Neural crest cell (in vitro differentiated cells): ENCODE measurements at places on chromosomes 3 and 15. TPM values are rescaled to one million over a fixed set of nuclear protein-coding genes. Genes with fewer than 3 reads are reported as not detected.

NOP10 gene
- 181 and 191 TPM in 2 replicates for total RNA-seq

CCNB2 gene
- total RNA-seq, result 95.3 and 99.2 TPM in 2 replicates

KCNAB1 gene
- 0.18 and 0.79 TPM in 2 replicates for total RNA-seq

- H3K27me3 ChIP-seq, result no peaks in the 10 kb centered on the region
- no peak for DNase-seq
- H3K27ac ChIP-seq, result no peak overlapping the region
- H3K4me1 ChIP-seq, result peaks cover 5% of the 10 kb centered on the region
- H3K36me3 ChIP-seq, result no peaks in the 10 kb centered on the region
- H3K4me3 ChIP-seq, result no peak overlapping the region
Observed at GRCh38 chr3:190012314-190012782, 108.3 kb downstream of the P3H2 start.

- H3K27ac ChIP-seq, result no peak overlapping the region
- no peaks in the 10 kb centered on the region for H3K27me3 ChIP-seq
- peaks cover 10% of the 10 kb centered on the region for H3K36me3 ChIP-seq
- no peaks in the 10 kb centered on the region for H3K4me1 ChIP-seq
- DNase-seq, result no peak
- H3K4me3 ChIP-seq, result no peak overlapping the region
Observed at GRCh38 chr3:129749692-129750091, 143.2 kb upstream of the PLXND1 start.

GRCh38 chr15:100183921-100184495 is 157.8 kb downstream of the ADAMTS17 start:
- no peaks in the 10 kb centered on the region for H3K4me1 ChIP-seq
- no peaks in the 10 kb centered on the region for H3K27me3 ChIP-seq
- H3K27ac ChIP-seq, result no peak overlapping the region
- no peaks in the 10 kb centered on the region for H3K36me3 ChIP-seq
- no peak overlapping the region for H3K4me3 ChIP-seq

- peak overlapping the region; percentile 22 for H3K4me3 ChIP-seq
- no peak for DNase-seq
- peak overlapping the region; percentile 73 for H3K27ac ChIP-seq
- peaks cover 7% of the 10 kb centered on the region for H3K36me3 ChIP-seq
Observed at GRCh38 chr3:8658306-8659212, 14.0 kb upstream of the SSUH2 start.
